ENCODE measurements at places on chromosomes 6 and 20. TPM values are rescaled to one million over a fixed set of nuclear protein-coding genes. Genes with fewer than 3 reads are reported as not detected.

DNA sequence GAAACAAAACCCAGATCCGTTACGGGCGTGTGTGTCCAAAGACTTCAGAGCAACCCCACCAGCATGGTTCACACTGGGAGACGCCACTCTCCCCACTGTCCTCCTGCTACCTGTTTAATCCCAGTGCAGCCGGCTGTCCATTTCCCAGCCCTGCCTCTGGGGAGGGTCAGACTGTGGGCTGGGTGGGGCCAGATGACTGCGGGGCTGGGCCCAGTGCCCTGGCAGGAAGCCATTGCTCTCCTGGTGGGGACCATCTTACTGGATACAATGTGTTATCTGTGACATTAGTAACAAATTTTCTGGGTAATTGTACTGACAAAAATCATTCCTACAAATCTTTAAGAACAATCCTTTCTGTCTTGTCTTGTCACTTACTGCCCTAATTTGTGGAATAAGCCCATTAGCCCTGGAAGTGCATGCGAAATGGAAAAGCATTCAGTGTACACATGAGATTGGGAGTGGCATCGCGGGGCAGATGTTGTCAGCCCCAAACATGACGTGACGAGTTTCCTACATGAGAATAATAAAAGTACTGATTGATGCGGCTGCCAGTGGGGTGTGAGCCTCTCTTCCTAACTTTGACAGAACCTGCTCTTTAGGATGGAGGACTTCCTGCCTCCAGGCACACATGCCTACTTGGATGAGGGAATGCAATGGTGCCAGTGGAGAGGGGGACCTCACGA lies 37.9 kb upstream of the PCMTD2 start:
- H3K27me3 ChIP-seq = no peaks in the 10 kb centered on the region
- no peak overlapping the region for H3K27ac ChIP-seq
- no peaks in the 10 kb centered on the region for H3K36me3 ChIP-seq
- no peaks in the 10 kb centered on the region for H3K4me1 ChIP-seq

DNA sequence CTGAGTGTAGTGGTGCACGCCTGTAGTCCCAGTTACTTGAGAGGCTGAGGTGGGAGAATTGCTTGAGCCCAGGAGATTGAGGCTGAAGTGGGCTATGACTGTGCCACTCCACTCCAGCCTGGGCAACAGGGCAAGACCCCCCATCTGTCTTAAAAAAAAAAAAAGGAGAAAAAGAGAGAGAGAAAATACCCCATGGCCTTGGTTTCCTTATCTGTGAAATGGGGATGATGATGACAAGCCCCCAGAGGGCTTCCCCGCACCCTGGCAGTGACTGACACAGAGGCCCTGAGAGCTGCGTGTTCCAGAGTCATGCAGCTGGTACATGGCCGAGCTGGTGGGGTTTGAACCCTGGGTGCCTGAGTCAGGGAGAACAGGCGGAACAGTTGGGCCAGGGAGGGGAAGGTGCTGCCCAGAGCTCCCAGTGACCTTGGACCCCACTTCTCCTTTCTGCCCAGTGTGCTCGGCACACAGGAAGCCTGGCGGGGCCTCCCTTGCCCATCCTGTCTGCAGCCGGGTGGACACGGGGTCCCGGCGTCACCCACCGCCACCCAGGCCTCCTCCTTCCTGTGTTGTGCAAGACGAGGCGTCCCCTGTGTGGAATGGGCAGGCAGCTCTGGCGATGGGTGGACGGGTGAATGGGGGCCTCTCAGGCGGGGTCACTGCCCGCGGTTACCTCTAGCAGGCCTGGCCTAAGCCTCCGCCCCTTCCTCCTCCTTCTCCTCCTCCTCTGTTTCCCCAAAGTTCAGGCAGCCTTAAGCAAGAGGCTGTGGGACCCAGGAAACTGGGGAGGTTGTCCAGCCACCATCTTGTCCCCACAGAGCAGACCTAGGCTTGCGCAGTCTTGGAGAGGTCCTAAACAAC lies 84.2 kb downstream of the CEBPB start:
- peaks cover 4% of the 10 kb centered on the region for H3K4me1 ChIP-seq
- no peak overlapping the region for H3K4me3 ChIP-seq
- no peaks in the 10 kb centered on the region for H3K36me3 ChIP-seq

DNA sequence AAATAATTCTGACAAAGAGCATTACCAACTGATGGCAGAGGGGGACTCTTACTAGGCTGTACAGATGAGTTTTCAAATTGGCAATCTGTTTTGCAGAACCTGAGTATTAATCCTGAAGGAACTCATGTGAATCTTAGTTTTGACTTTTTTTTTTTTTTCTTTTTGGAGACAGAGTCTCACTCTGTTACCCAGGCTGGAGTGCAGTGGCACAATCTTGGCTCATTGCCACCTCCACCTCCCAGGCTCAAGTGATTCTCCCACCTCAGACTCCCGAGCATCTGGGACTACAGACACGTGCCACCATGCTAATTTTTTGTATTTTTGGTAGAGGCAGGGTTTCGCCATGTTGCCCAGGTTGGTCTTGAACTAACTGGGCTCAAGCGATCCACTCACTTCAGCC lies 49.3 kb downstream of the KCTD20 start:
- H3K27me3 ChIP-seq = no peaks in the 10 kb centered on the region
- no peaks in the 10 kb centered on the region for H3K36me3 ChIP-seq
- H3K4me3 ChIP-seq = no peak overlapping the region
- H3K4me1 ChIP-seq = no peaks in the 10 kb centered on the region
- no peak for DNase-seq
- H3K27ac ChIP-seq = no peak overlapping the region

- H3K27me3 ChIP-seq = no peaks in the 10 kb centered on the region
- H3K4me1 ChIP-seq = no peaks in the 10 kb centered on the region
- no peak overlapping the region for H3K4me3 ChIP-seq
Observed at GRCh38 chr6:36358226-36358915, 21.7 kb upstream of the BNIP5 start.

GRCh38 chr6:33578588-33579011 lies 1.5 kb downstream of the BAK1 start:
- no peak for DNase-seq
- H3K36me3 ChIP-seq = no peaks in the 10 kb centered on the region
- no peaks in the 10 kb centered on the region for H3K27me3 ChIP-seq
- H3K4me1 ChIP-seq = peaks cover 11% of the 10 kb centered on the region
- peak overlapping the region; percentile 80 for H3K4me3 ChIP-seq
- H3K27ac ChIP-seq = no peak overlapping the region

- no peaks in the 10 kb centered on the region for H3K27me3 ChIP-seq
- no peak for DNase-seq
- no peaks in the 10 kb centered on the region for H3K36me3 ChIP-seq
- H3K27ac ChIP-seq = peak overlapping the region; percentile 64
- no peak overlapping the region for H3K4me3 ChIP-seq
Observed at GRCh38 chr6:139943391-139943790, 568.9 kb upstream of the CITED2 start.

DNA sequence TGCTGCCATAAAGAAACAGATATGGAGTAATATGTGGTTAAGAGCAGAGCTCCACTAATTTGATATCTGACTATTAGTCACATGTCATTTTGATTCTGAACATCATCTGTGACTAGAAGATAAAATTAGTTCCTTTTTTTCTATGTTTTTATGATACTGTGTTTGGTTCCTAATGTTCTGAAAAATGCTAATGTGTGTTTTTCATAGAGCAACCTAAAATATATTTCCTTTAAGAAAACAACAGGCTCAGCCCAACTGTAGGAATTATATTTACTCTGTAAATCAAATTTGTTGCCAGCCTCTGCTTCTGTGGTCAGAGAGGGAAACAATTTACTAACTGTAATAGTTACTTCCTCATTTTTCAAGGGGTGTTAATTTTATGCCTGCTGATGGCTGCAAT lies 33.3 kb upstream of the TXLNB start:
- H3K4me3 ChIP-seq = no peak overlapping the region
- no peak overlapping the region for H3K27ac ChIP-seq
- no peak for DNase-seq
- no peaks in the 10 kb centered on the region for H3K36me3 ChIP-seq
- no peaks in the 10 kb centered on the region for H3K27me3 ChIP-seq
- no peaks in the 10 kb centered on the region for H3K4me1 ChIP-seq

- DNase-seq = no peak
- H3K36me3 ChIP-seq = no peaks in the 10 kb centered on the region
- no peaks in the 10 kb centered on the region for H3K4me1 ChIP-seq
- no peaks in the 10 kb centered on the region for H3K27me3 ChIP-seq
Observed at GRCh38 chr6:7016226-7016625, 91.5 kb upstream of the RREB1 start.

DNA sequence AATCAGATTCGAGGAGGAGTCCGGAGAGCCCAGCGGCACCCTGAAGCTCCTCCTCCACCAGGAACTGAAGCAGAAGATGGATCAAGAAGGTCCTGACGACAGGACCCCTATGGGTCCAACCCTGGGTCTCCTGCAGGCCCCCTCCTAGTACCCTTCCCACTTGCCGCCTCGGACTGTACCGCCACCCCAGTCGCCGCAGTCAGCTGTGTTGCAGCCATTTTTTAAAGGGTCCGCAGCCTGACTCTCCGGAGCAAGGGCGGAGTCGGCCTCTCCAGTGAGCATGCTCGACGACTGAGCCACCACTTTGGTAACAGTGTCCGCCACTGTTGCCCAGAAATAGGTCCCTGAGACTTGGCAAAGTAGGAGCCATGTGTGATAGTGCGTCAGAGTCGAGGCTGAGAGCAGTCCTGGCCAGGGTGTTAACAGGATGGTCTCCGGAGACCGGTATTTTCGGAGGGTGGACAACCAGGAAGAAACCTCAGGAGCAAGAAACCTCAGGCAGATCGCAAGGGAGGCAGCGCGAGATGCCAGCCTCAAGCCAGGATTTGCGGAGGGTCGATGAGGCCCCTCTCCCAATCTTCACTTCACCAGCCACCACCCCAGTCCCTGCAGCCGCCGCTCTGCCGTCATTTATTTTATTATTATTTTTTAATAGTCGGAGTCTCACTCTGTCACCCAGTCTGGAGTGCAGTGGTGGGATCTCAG lies 294.6 kb upstream of the ZNF337 start:
- no peak for DNase-seq
- H3K4me1 ChIP-seq = no peaks in the 10 kb centered on the region
- no peak overlapping the region for H3K27ac ChIP-seq
- no peaks in the 10 kb centered on the region for H3K27me3 ChIP-seq
- H3K4me3 ChIP-seq = no peak overlapping the region

- H3K36me3 ChIP-seq = no peaks in the 10 kb centered on the region
- no peaks in the 10 kb centered on the region for H3K27me3 ChIP-seq
- no peak for DNase-seq
- peaks cover 11% of the 10 kb centered on the region for H3K4me1 ChIP-seq
- no peak overlapping the region for H3K4me3 ChIP-seq
- H3K27ac ChIP-seq = no peak overlapping the region
Observed at GRCh38 chr6:15284743-15285142, 38.9 kb downstream of the JARID2 start.

DNA sequence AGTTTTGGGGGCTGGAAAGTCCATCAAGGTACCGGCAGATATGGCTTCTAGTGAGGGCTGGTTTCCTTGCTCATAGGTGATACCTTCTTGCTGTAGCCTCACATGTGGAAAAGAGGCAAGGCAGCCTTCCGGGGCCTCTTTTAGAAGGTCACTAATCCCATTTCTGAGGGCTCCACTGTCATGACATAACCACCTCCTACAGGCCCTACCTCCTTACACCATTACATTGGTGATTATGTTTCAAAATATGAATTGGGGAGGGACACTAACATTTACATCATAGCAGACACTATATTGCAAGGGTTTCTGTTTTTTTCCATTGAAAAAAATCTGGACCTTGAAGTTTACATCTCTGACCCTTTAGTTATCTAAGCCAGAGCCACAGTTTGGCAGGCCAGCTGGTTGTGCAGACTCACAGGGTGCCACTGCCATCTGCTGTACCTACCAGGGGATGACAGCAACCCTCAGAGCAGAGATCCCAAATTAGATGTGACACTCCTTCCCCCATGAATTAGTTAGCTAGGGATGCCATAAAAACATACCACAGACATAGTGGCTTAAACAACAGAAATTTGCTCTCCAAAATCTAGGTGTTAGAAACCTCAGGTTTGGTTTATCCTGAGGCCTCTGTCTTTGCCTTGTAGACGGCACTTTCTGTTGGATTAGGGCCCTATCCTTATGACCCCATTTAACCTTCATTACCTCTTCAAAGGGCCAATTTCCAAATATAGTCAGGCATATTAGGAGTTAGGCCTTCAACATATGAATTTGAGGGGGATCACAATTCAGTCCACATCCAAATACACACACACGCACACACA lies 166.4 kb upstream of the RNF217 start:
- no peaks in the 10 kb centered on the region for H3K4me1 ChIP-seq
- H3K27me3 ChIP-seq = no peaks in the 10 kb centered on the region
- no peak overlapping the region for H3K4me3 ChIP-seq
- no peak overlapping the region for H3K27ac ChIP-seq
- no peak for DNase-seq

GRCh38 chr6:150560004-150560883 lies 39.4 kb upstream of the PLEKHG1 start:
- H3K36me3 ChIP-seq = no peaks in the 10 kb centered on the region
- DNase-seq = no peak
- no peaks in the 10 kb centered on the region for H3K4me1 ChIP-seq
- no peaks in the 10 kb centered on the region for H3K27me3 ChIP-seq
- H3K4me3 ChIP-seq = no peak overlapping the region
- H3K27ac ChIP-seq = no peak overlapping the region

GRCh38 chr6:130222775-130223174 lies at the start of gene SAMD3:
TSS of gene SAMD3 (minus strand) at chr6:130222951. CDS start at chr6:130215273, 7,678 bp downstream.
- DNase-seq = no peak
- no peak within 1 kb of the TSS for H3K27ac ChIP-seq
- H3K27me3 ChIP-seq = no peaks in the 10 kb centered on the region
- H3K4me1 ChIP-seq = no peaks in the 10 kb centered on the region
- H3K36me3 ChIP-seq = no peaks in the 10 kb centered on the region

GRCh38 chr6:33429750-33430052 lies 9.8 kb downstream of the SYNGAP1 start:
- H3K4me1 ChIP-seq = peaks cover 6% of the 10 kb centered on the region
- H3K27me3 ChIP-seq = no peaks in the 10 kb centered on the region
- no peak overlapping the region for H3K4me3 ChIP-seq
- H3K27ac ChIP-seq = peak overlapping the region; percentile 99
- DNase-seq = no peak

CRISP3 gene
- total RNA-seq = 0.35 TPM

TREML2 gene
- total RNA-seq = not detected

SYNDIG1 gene
- total RNA-seq = 2.8 TPM

AIG1 gene
- total RNA-seq = 35.9 TPM

ACTL10 gene
- 1.4 TPM for total RNA-seq

SYNGAP1 gene
- total RNA-seq = 12.0 TPM

RING1 gene
- 66.9 TPM for total RNA-seq

IL17F gene
- total RNA-seq = not detected

RPP40 gene
- 16.2 TPM for total RNA-seq

SAMD10 gene
- 1.2 TPM for total RNA-seq

Measured in uterus (tissue), 4 donors.